Stimulated activated CD4-positive, alpha-beta T cell treated with anti-CD3 and anti-CD28 coated beads, Interleukin-1b, Interleukin-23, amount 100 ng/mL, for 1 hour (primary cell): ENCODE measurements at places on chromosomes 6 and 20.

GRCh38 chr20:32201977-32202363, 5.6 kb downstream of the PLAGL2 start:
- no peak for DNase-seq

DNA sequence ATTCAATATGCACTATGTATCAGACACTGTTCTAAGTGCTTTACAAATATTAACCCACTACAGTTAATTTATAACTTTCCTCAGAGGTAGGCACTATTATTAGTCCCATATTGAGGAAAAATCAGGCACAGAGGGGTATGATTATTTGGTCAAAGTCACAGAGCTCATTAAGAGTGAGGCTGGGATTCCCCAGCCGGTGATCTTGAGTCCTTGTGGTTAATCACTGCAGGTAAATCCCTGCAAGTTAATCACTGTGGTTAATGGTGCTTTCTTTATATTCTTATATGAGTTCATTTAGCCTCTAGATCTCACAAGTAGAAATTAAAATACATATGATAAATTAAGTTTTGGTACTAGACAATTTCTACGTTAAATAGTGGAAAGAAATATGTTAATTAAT, 9.2 kb downstream of the CRYBG1 start:
- no peak for DNase-seq

DNA sequence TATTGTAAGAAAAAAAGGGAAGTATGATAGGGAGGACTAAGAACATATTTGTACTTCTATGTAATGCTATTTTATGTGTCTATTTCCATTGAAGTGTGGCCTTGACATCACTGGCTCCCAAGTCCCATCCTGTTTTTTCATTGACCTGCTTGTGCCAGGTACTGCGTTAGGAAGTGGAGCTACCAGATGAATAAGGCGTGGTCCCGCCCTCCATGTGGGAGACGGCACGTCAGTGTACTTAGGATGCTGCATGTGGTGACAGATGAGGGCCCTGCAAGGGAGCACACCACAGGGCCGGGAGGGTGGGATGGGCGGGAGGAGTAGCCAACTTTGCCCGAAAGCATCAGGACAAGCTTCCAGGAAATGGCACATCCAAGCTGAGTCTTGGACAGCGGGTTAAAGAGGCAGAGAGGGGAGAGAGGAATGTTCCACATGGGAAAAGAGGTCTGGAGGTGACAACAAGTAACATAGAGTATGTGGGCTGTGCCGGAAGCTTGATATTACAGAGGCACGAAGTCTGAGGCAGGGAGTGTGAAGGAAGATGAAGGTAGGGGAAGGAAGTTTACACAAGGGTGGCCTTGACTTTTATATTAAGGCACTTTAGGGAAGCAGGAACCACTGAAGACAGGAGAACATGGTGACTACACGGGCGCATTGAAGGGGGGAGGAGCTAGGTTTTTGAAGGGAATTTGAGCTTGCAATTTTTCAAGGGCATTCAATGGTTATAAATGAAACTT, 140.6 kb downstream of the MTHFD1L start:
- DNase-seq: no peak

DNA sequence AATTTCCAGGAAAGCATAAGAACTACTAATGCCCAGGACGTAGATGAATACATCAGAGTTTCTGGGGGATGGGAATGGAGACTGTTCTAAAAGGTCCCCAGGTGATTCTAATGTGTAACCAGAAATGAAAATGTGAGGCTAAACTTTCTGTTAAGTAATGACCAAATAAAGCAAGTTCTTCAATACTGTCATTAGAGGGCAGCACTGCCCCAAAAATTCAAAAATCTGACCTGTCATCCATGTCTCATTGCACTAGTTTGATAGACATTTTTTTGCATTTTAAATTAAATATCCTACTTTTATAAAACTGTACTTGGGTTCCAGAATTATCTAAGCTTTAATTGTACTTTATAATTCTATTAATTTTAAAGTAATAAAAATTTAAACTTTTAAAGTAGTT, 94.9 kb downstream of the RFX6 start:
- no peak for DNase-seq

DNA sequence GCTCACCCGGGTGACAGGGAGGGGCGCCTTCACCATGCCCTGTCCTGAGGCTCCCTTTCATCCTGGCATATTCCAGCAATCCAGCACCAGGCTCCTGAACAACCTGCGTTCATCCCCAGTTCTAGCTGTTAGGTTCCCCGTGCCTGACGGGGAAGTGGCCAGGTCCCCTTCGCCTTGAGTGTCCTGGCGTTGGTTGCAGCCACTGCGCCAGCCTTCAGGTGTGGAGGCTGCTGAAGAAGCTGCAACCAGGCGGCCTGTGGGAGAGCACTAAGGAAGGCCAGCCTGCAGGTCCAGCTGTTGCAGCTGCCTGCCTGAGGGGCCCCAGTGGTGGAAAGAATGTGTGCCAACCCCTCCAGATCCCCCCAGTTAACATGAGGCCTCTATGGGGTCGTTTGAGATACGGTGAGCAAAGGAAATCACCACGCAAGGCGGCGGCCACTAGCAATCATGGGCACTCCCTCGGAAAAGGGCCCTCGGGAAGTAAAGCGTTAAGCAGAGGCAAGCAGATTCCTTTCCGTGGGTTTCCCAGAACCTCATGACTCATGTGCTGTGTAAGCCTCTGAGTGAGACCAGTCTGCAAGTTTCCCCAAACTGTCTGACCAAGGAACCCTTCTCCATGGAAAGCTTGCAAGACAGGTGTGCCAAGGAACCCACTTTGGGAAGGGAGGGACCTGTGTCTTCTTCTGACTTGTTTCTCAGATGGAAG, 320.8 kb downstream of the TAF4 start:
- no peak for DNase-seq

DNA sequence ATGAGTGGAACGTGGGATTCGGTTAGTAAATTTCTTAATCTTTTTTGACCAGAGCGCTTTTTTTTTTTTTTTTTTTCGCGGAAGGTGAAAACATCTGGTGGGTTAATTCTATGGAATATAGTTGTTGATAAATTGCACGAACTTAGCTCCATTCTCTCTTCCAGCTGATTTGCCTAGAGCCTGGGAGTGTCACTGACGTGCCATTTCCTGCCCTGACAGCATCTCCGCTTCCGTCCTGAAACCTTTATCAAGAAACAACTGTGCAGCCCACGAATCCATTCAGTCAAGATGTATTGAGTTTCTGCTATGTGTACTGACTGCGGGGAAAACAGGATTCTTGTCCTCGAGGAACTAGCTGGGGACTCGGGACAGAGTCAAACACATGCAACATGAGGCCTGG, 59.5 kb upstream of the TGM3 start:
- DNase-seq: no peak

DNA sequence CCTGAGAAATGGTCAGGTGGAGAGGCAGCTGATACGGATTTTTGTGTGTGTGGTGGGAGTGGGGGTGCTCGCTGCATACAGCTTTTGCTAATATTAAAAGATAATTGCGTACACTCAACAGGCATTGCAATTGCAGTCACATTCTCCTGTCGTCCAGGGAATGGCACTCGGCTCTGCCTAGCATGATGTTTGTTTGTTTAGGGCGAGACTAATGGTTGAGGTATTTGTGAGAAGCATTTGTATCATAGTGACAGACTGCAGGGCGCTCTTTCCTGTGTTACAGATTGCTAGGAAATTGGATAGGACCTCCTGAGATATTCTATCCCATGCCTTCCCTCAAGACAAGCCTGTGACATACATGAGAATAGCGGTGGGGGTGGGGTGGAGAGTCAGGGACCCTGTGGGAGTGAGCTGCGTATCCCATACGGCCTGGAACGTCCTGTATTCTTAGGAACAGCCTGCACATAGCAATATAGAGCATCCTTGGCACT, 207.4 kb downstream of the SOX4 start:
- DNase-seq: no peak

DNA sequence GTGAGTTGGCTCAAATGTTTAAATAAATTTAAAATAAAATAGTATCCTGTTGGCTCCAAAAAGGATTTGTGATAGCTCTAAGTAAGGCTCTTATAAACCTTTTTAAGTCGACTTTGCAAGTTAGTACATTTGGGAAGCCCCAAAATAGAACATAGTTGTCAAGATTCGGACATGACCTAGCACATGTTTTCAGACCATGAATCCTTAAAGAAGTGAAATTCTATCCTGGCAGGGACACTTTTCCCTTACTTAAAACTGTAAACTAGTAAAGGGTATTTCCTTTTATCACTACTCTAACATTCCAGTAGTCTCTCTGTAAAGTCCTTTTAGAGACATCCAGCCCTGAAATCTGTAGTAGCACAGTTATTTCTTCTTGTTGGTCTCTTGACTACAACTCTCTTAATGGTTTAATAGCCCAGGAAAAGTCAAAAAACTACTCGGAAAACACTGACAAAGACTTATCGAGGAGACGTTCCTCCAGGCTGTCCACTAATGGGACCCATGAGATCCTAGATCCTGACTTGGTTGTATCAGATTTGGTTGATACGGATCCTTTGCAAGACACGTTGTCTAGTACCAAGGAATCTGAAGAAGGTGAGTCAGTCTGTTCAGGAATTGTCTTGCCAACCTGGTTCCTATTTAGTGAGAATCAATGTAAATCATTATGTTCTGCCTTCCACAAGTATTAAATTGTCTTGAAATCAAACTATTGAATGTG, 83.6 kb downstream of the SCAND1 start:
- no peak for DNase-seq

DNA sequence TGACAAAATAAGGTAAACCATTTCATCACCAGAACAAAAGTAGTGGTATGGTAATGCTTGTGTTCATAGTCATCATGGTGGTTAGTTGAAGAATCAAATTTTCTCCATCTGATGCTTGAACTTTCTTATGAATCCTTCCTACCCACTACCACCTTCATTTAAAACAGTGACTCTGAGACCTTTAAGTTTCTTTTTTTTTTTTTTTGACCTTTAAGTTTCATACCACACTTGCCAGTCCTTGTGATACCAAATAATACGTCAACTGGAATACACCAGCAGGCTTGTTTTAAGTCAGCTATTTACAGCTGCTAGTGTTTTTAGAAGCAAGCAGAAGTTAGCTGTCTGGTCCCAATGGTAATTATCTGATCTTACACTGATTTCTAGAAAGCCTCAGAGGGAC, 413.4 kb upstream of the SOX4 start:
- no peak for DNase-seq
